Activated gamma-delta T cell (primary cell): ENCODE measurements at places on chromosomes 1 and 21.

DNA sequence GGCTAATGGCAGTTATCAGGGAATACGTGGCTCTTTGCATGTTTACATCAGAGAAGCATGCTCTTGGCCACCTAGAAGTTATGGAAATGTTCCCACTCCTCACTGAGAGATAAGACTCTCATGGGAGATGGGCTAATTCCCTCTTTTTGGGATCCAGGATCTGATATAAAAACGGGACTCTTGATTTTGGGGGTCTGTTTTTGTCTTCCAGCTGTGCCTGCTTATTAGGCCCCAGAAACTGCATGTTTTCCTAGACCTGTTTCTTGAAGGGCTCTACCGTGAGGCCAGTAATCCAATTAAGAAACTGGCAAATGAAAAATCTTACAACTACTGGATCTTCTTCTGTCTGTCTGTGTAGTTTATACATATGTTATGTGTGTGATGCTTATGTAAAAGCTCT, 47.0 kb upstream of the PTCH2 start:
- DNase-seq = no peak

DNA sequence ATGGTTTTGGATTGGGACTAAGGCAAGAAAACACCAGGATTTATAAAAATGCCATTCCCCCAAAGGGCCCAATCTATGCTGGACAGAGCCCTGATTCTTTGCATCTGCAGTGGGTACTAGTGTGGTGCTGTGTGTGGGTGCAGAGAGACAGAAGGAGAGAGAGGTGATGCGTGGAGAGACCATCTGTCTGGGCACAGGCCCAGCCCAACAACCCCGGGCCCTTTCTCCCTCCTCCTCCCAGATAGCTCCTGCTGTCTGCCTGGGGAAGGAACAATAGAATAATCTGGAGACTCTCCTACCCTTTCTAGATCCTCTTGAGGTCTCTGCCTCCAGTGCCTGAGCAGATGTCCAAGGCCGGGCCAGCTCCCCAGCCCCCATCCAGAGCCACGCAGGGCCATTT, 15.1 kb downstream of the KIAA1614 start:
- DNase-seq = no peak

GRCh38 chr1:71587961-71588360, 507.1 kb upstream of the ZRANB2 start:
- no peak for DNase-seq

GRCh38 chr21:45259206-45259840, 28.4 kb downstream of the POFUT2 start:
- no peak for DNase-seq

DNA sequence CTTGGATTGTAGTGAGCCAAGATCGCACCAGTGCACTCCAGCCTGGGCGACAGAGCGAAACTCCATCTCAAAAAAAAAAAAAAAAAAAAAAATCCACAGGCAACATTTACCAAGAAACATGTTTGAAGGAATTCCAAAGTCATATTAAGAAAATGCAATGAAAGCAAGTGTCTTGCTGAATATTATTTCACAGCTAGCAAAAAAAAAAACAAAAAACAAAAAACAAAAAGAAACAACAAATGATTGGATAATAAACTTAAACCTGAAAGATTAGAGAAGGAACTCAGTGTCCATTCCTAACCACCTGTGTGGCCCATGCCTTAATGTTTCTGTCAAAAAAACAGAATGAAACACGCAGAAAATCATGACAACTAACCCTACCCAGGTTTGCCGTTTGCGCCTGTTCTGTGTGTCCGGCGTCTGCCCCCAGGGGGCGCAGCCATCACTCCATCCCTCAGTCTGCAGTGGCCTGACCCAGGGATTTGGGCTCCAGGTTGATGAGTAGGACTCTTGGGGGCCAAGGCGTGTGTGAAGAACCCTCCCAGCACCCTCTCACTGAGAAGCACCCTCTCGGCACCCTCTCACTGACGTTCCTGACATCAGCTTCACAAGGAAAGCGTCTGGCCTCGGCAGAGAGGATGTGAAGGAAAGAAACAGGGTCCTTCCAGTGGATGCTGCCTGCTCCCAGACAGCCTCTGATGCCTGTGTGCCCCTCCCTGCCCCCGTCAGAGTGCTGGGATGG, 19.2 kb upstream of the PTTG1IP start:
- DNase-seq = peak; percentile 49

DNA sequence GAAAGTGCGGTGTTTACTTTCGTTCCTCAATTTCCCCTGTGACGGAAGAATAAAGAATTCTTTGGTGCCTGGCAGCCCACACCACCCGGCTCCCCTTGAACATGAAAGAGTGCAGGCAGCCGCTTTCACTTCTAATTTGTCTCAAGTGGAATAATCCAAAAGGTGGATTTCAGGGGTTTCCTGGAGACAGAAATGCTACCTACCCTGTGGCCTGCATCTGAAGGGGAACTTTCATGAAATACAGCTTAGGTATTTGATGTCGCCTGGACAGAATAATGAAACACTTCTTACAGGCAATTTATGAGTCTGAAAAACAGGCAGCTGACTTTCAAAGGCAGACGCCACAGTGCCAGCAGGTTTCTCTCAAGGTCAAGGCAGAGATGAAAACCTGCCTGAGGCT, 169.5 kb upstream of the USP24 start:
- DNase-seq = no peak

- no peak for DNase-seq
Observed at GRCh38 chr1:223035724-223036478, 107.1 kb downstream of the TLR5 start.

- DNase-seq = no peak
Observed at GRCh38 chr1:167879508-167879907, 34.4 kb downstream of the ADCY10 start.

DNA sequence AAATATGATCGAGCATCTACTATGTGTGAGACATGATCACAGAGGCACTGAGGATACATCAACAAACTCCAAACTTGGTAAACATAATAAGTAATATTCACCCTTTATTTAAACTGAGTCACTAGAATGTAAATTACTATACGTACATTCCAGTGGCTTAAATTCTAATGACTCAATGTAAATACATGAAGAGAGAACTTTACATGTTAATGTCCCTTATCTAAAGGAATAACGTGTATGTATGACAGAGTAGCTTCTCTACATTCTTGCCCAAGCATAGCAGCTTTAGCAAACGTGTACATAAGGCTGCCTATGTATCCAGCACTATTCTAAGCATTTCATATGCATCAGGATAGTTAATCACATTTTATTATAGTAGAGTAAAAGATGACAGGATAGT, 111.8 kb upstream of the CYYR1 start:
- DNase-seq = no peak

DNA sequence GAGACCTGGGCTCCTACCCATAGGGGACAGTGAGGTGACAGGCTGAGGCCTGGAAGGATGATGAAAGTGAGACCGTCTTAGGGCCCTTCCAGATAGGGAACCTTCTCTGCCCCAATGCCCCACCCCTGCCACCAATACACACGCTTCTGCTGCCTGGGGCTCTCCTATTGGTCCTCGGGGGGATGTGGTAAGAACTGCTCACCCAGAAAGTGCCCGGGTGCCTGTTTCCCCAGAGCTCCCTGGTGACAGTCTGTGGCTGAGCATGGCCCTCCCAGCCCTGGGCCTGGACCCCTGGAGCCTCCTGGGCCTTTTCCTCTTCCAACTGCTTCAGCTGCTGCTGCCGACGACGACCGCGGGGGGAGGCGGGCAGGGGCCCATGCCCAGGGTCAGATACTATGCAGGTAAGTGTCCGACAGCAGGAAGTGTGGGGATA, 948 bp downstream of the SEMA4A start:
- DNase-seq = no peak

DNA sequence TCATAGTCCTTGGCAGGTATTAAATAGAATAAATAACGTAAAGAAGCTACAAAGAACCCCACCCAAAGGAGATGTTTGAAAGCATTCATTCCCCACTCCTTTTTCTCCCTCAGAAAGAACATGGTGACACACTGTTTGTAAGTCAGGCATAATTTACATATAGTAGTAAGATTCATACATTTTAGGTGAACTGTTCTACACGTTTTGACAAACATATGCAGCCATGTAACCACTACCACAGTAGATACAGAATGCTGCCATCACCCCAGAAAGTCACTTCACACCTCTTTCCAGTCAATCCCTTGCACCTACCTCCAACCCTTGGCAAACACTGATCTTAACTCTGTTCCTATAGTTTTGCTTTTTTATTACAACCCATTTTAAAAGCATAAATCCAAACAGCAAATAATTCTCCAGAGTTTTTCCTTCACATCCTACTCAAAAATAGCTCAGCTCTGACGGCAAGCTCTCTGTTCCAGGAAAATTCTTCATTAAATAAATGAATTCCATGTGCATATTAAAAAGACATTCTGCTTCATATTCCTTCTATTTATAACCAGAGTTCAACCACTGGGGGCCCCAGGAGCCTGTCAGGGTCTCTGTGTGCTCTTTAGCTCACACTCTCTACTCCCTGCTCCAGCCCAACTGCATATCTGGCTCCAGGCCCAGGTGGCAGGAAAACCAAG, 258.8 kb downstream of the PLPP3 start:
- DNase-seq = no peak

DNA sequence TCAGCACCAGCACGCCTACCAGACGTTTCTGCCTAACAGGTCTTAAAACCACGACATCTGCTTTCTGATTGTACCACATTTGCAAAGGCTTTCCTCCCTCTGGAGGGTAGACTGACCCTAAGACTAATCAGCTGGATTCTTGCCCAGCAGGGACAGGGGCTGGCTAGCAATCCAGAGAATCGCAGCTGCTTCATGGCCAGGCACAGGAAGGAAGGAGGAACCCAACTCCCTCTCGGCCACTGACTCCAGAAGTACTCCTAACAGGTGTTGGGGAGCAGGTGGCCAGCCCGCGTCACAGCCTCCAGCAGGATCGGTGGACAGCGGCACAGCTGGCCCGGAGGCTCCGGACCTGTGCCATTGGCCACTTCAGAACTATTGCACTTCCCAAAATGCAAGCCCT, 180.8 kb downstream of the NPHP4 start:
- DNase-seq = no peak

- DNase-seq = peak; percentile 32
Observed at GRCh38 chr1:155320661-155321617, at the start of gene RUSC1. Gene RUSC1 (plus strand): TSS chr1:155320894. CDS start chr1:155321774, 880 bp downstream.

DNA sequence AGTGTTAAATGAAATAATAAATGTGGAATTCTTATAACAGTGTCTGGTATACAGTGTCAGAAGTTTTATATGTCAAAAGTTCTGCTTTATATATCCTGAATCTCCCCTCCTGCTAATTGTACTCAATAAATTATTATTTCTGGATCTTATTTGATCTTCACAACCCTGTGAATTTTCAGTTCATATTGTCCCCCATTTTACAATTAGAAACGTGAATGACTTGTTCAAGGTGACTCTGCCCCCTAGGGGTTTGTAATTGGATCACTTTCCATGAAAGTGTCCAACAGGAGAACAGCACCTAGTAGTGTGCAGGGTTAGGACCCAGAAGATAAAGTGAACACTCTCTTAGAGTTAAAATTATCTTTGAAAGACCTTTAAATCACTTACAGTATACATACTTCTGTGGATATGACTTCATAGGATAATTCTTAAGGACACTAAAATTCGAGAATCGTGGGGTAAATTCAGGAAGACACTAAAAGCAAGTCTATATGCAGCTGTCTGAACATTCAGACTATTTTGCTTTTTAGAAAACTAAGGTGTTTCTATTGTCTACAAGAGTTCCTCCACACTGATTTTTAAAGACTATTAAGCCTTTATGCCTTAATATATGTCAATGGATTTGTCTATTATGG, 4.5 kb upstream of the DDR2 start:
- DNase-seq = no peak

GRCh38 chr1:92705446-92705845, 79.5 kb downstream of the EVI5 start:
- DNase-seq = no peak

- no peak for DNase-seq
Observed at GRCh38 chr1:8663915-8664329, 153.5 kb downstream of the RERE start.

DNA sequence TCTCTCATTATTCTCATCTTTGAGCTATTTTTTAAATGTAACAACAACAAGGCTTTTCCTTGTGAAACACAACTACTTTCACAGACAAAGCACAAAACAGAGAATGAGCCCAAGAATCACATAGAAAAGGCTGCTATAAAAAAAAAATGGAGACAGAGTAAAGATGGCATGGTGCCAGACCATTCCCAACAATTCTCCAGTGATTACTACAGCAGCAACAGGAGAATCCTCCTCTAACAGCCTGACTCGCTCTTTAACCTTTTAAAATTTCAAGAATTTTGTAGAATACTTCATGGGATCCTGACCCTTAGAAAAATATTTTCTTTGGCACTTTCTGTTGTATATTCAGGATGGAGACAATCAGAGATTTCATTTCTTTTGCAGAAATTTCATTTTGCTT, 3.8 kb upstream of the BCAS2 start:
- DNase-seq = no peak

DNA sequence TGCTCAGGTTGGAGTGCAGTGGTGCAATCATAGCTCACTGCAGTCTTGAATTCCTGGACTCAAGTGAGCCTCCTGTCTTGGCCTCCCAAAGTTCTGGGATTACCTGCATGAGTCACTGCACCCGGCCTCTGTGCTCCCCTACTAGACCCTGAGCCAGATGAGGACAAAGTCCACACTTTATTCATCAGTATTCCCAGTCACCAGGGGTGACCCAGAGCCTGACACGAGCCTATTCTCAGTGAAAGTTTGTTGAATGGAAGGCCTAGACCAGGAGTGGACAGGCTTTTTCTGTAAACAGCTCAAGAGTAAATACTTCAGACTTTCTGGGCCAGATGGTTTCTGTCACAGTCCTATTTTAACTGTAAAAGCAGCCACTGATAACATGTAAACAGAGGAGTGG, 68.2 kb downstream of the MAB21L3 start:
- DNase-seq = no peak

DNA sequence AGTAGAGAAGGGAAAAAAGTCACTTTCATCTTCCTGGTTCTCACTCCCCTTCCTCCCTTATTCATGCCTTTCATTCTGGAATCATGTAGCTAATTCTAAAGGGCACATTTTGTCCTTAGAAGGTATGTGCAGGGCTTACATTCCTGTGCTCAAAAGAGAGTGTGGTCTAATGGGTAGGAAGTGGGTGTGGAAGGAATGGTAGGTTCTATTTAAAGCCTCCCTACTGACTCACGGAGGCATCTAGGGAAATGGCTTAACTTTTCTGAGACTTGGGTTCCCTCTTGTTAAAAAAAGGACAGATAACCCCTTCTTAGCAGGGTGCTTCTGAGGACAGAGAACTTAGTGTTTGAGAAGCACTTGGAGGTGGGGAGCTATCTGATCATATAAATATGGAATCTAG, 249.3 kb upstream of the DUSP10 start:
- DNase-seq = no peak

- no peak for DNase-seq
Observed at GRCh38 chr1:194600716-194601115, 1414.3 kb upstream of the B3GALT2 start.

- DNase-seq = no peak
Observed at GRCh38 chr1:119595606-119596005, 52.5 kb downstream of the ZNF697 start.

- DNase-seq = no peak
Observed at GRCh38 chr1:46637444-46638083, 21.0 kb upstream of the MOB3C start.

- DNase-seq = no peak
Observed at GRCh38 chr1:111202707-111203623, 2.5 kb upstream of the DENND2D start.

GRCh38 chr1:217322834-217323233, 308.1 kb downstream of the GPATCH2 start:
- DNase-seq = no peak
